ENCODE measurements at places on chromosomes 7 and 10.

DNA sequence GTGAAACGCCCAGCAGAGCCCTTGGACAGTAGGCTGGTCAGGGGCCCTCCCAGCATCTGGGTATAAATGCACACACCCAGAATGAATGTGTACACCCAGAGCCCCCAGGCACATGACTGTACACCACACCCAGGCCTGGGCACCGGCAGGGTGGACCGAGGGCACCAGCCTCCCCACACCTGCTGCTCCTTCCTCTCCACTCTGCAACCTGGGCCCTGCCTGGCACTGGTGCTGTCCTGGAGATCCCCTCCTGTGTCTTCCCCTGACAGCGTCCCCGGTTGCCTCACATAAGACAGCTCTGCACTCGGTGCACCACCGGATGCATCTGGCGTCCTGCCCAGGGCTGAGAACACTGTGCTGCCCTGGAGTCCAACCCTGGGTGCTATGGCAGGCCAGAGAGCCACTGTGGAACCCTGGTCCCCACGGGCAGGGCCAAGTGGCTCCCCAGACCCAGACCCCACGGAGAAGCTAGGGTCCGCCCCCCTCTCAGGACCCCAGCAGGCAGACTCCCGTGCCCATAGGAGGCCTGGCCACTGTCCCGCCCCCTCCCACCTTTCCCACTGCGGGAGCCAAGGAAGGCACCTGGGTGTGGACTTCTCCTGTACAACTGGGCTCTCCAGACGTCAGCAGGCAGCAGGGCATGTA lies 6.6 kb downstream of the RASGEF1A start:
- no peak for DNase-seq

DNA sequence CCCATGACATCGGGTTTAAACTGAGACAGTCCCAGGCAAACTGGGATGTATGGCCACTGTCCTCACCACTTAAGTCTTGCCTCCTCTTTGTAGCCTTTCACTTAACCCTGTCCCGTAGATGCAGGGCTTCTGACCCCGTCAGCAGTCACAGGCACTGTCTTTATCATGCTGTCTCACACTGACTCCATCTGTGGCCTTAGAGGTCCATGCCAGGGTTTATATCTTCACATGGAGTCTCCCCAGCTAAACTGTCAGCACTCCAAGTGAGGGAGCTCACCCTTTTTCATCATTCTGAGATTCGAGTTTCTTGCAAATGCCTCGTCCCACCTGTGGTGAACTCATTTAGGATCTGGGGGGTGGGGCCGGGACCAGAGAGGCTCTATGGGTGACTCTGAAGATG lies 2.8 kb downstream of the FKBP6 start:
- DNase-seq = no peak

DNA sequence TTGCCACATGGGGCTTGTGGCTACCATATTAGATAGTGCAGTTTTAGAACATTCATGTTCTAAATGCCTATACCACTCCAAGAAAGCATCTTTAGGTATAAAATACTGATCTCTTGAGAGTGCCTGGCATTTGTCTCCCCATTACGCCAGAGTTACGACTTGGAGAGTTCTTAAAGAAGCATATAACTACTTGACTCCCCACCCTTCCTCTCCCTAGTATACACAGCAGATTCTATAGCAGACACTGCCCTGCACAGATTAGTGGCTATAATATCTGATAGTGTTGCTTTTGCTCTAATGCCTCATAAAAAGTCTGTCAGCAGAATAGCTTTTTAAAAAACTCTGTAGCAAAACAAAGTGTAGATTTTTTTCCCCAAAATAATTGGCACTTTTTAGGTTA lies 90.8 kb downstream of the ZMYND11 start:
- no peak for DNase-seq

GRCh38 chr7:36300696-36301350 lies 88.8 kb upstream of the ANLN start:
- DNase-seq = no peak

DNA sequence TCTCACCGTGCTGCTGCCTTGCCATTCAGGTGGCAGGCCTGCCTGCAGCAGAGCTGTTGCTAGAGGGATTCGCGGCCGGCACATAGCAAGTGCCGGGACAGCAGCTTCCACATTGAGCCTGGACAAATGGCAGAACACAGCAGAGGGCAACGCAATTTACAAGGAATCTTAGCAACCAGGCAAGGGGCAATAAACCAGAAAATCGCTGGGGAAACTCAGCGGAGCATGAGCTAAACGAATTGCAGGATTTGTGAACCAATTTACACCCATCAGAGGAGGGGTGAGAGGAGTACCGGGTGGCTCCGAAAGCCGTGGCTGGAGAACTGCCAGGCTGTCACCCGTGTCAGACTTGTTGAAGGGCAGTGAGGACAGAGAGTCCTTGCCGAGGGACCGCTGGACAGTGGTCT lies 58.6 kb upstream of the LOXL4 start:
- no peak for DNase-seq

GRCh38 chr10:50216418-50216817 lies 34.9 kb downstream of the ASAH2 start:
- DNase-seq = no peak

- DNase-seq = no peak
These were observed 79.8 kb downstream of the ARHGAP22 start for GRCh38 chr10:48525113-48525512.

GRCh38 chr10:23965123-23965522 lies 243.8 kb upstream of the KIAA1217 start:
- DNase-seq = no peak

- no peak for DNase-seq
These were observed 317.0 kb downstream of the GLRX3 start for GRCh38 chr10:130453036-130453720.

DNA sequence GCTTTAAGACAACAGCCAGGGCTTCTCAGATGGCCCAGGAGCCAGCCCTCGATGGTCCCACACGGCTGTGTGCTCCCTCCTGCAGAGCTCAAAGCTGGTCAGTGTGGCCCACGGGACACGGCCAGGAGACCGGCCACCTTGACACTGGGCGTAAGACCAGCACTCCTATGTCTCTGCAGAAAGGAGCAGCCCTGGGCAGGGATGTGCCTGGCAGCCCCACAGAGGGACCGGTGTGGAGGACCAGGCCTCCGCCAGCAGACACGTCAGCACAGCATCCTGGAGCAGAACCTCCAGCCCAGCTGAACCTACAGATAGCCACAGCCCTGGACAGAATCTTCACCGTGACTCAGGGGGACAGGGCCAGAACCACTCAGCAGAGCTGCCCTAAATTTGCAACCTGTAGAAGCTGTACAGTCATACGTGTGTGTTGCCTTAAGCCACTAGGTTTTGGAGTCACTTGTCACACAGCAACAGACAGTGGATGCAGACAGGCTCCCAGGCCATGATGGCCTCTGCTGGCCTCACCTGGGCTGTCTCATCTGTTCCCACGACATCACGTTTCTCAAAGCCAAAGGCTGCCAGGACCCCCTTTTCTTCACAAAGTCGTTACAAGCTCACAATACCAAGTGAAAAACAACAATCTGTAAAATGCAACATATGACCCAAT lies 132.4 kb downstream of the DIP2C start:
- no peak for DNase-seq

DNA sequence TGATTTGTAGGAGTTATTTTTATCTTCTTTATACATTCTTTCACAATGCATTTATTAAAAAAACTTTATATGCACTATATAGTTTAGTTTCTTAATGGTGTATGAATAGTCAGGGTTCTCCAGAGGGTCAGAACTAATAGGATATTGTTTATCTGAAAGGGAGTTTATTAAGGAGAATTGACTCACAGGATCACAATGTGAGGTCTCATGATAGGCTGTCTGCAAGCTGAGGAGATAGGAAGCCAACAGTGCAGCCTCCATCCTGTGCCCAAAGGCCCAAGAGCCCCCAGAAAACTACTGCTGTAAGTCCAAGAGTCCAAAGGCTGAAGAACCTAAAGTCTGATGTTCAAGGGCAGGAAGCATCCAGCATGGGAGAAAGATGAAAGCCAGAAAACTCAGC lies 192.8 kb upstream of the AHR start:
- no peak for DNase-seq

- no peak for DNase-seq
These were observed 422.7 kb downstream of the SORCS3 start for GRCh38 chr10:105063796-105064195.

DNA sequence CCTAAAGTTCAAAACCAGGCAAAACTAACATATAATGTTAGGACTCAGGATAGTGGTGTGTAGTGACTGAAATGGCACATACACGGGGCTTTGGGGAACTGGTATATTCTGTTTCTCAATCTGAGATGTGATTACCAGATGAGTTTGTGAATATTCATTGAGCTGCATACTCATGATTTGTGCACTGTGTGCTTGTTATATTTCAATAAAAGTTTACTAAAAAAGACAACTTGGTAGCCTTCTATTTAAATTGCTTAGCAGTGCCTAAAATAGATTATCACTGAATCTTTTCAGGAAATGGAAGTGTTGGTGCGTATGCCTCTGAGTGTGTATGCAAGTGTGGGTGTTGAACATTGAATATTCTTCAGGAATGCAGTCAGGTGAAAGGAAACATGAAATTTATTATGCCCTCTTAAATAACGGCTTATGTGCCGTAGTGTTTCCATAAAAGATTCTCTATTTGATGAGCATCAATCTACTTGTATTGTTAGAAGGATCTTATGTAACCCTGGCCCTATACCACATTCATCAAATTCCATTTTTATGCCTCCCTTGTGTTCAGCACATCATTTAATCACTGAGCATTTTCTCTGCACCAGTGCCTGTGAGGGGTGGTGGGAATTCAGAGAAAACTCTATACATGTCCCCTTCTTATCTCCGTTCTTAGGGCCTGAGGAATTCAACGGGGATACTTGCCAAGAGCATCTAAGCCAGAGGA lies 82.6 kb upstream of the AUTS2 start:
- no peak for DNase-seq

DNA sequence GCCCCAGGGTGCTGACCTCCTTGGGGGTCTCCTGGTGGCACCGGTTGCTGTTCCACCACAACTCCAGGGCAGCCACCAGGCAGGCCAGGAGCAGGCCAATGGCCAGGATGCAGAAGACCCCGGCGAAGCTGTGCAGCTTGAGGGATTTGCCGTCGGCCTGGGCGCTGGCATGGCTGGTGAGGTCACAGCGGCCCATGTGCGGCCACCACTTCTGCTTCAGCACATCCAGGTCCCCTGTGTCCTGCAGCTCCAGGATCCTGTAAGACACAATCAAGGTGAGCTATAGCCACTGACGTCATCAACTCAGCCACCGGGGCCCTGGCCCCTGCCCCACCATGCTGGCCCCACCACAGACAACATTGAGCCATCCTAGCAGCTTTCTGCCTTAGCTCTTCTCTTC lies 753.2 kb downstream of the GRID1 start:
- no peak for DNase-seq

DNA sequence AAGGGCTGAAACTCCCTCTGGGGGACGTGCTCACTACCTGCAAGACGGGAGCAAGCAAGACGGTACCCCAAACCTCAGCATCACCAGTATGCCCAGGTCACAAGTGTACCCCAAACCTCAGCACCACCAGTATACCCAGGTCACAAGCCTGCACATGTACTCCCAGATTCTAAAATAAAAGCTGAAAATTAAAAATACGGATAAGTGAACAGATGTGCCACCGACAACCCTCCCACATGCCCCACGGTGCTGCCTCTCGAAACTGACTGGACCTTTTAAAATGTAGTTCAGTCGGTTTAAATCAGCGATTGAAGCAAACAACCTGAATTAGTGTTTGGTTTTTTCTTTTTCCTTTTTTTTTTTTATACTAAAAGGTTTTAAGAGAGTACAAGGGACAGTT lies 566.5 kb downstream of the DNAJB6 start:
- DNase-seq = no peak

DNA sequence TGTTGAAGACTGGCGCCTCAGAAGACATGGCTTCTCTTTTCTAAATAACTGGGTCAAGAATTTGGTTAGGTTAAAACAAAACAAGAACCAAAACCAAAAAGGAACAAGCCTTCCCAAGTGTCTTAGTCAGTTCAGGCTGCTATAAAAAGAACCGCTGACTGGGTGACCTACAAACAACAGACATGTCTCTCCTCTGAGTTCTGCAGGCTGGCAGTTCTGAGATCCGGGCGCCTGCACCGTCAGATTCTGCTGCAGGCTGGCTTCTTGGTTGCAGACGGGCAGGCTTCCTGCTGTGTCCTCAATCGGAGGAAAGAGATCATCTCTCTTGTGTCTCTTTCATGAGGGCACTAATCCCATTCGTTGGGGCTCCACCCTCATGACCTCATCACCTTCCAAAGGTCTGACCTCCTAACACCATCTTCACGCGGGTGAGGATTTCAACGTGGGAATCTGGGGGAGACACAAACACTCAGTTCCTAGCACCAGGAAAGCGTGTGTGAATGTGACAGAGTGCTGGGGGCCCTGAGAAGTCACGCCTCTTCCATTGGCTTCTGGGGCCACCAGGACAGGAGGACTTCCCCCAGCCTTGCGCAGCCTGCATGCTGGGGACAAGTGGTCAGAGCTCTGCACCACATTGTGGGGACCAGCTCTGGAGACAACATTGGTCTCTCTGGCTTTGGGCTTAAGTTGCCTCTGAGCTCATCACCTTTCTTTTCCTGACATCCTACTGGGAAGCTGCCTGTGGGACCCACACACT lies 63.1 kb downstream of the ASB13 start:
- DNase-seq = no peak

- no peak for DNase-seq
These were observed 53.8 kb downstream of the KCTD7 start for GRCh38 chr7:66682350-66683093.

- no peak for DNase-seq
These were observed 476.5 kb upstream of the PCDH15 start for GRCh38 chr10:55277549-55277948.

DNA sequence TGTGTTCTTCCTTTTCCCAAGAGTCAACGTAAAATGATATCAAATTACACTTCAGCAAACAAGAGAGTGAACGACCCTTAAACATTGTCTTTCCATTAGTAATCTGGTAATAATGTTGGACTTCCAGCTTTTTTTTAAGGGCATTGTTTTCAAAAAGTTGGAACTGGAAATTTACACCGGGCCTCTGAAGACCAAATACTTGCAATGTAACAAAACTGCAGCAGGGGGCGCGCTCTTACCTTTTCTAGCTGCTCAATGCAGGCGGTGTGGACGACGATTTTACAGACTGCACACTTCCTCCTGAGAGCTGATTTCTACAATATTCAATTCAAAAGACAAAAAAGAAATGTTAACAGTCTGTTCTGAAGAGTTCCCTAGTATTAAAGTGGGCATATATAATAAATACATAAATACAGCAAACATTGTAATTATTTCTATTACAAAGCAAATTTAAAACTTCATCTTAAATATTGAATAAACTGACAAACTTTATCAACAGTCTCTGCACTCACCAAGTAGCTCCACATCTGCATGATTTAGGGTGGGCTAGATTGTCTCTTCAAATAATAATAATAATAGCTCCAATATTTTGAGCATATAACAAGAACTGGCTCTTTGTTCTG lies 190.4 kb downstream of the DGKI start:
- DNase-seq = peak; percentile 17

DNA sequence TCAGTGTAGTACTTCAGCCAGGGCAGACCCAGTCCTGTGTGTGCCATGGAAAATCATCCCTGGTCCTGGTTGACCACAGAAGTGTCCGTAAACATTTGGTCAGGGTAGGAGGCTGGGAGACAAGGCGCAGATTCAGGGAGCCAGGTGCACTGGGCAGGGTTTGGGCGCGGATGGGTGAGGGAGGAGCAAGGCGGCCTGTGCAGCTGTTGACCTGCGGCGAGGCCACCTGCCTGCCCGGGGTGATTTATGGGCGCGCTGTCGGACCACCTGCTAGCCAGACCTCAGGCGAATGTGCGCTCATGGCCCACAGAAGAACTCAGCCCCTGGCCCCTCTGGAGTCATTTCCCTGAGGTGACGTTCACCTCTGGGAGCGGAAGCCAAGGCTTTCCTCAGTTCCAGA lies 6.6 kb downstream of the SFRP5 start:
- no peak for DNase-seq

GRCh38 chr10:103616705-103617601 lies 123.4 kb downstream of the NEURL1 start:
- DNase-seq = no peak

Data from activated gamma-delta T cell treated with anti-CD3 and anti-CD28 coated beads, Interleukin-2, amount 50 U/mL, for 16 hours (primary cell).